ENCODE measurements at places on chromosomes 13 and 19.

- no peak for DNase-seq
Observed at GRCh38 chr19:18396471-18397241, 766 bp downstream of the LRRC25 start.

DNA sequence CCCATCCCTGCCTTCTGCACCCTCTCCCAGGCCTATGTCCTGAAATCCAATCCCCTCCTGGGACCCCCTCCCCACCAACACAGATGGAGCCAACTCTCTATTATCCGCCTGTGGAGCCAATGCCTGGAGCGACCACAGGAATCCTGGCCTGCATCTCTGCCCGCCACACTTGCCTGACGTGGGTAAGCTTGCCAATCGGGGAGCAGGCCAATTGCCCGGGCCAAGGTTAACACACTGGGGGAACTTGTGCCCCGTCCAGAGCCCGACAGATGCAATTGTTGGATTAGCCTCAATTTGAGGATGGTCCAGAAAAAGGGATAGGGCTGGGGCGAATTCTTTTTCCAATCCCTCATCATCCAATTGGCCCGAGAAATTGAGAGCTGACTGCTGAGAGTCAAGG, 5.9 kb downstream of the WIZ start:
- no peak for DNase-seq

GRCh38 chr13:112744168-112745021, 54.6 kb downstream of the ATP11A start:
- no peak for DNase-seq

- DNase-seq = no peak
Observed at GRCh38 chr19:10863107-10863717, 8.1 kb upstream of the CARM1 start.

- no peak for DNase-seq
Observed at GRCh38 chr19:52211926-52212571, 22.2 kb downstream of the PPP2R1A start.

DNA sequence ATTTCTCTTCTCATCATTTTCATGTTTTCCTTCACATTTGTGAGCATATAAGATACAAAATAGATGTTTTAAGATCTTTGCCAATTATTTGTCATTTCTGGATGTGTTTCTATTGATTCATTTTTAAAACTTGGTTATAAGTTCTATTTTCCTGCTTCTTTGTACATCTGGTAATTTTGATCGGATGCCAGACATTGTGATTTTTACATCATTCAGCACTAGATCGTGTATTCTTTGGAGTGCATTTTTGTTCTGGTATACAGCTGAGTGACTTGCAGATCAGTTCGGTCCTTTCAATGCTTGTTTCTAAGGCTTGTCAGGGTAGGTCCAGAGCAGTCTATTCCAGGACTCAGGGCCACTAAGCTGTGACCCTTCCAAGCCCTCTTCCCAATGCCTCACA, 198.2 kb downstream of the KLF12 start:
- DNase-seq = no peak

Data from T-helper 1 cell (primary cell).